Kasumi-1 (cell line): ENCODE measurements at places on chromosomes 3 and 15.

- DNase-seq: no peak
Observed at GRCh38 chr3:169628567-169628966, 34.9 kb downstream of the MECOM start.

GRCh38 chr3:134846911-134847317 is 51.9 kb downstream of the EPHB1 start:
- no peak for DNase-seq

DNA sequence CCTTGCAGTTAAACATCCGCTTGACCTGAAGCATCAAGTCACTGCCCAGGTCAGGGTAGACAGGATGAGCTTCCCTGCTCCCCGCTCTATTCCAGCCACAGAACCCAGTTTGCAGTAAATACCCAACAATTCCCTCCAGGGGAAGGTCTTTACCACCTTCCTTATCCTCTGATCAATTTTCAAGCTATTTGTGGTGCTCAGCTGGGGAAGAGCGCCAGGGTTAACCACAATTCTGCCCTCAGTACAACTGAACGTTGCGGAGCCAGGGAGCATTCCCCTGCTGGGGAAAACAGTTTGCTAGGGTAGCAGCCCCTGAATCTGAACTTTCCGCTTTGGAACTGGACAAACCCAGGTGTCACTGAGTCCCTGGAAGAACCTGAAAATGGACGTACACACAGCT is 28.5 kb downstream of the RBPMS2 start:
- no peak for DNase-seq

- peak; percentile 1 for DNase-seq
Observed at GRCh38 chr15:34336231-34336990, 1.2 kb downstream of the SLC12A6 start.

GRCh38 chr3:150309257-150309542 is 98.9 kb upstream of the TSC22D2 start:
- DNase-seq: no peak
